Right kidney (tissue), 9 donors: ENCODE measurements at places on chromosomes 4 and X.

DNA sequence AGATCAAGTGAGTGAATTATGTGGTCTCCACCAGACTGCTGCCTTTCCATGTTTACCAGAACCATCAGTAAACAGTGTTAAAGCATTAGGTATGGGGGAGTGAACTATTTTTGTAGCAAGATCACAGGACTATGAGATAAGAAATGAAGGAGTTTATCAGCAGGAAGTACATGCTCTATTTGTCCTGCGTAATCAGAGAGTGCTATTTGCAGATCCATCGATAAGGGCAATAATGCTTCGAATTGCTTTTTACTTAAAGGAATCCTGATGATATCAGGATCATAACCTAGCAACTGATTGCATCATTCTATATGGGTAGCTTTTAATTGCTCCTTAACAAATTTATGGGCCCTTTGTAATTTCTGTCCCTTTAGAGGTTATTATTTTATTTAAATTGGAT, 57.1 kb downstream of the RBM46 start:
- no peak for DNase-seq

DNA sequence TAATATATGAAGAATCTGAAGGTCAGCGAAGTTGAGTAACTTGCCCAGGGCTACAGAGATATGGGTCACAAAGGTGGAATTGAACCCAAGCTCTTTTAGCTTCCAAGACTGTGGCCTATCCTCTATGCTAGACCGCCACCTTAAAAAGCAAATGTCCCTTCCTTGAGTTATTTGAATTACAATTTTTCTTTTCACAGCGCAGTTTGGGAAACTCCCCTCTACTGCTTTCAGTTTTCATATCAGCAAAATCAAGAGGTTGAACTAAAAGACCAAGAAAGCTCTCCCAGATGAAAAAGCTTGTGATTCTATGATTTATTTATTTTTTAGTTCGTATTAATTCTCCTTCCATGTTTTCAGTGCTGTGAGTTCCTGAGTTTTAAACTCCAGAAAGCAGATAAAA, 174.5 kb upstream of the C1QTNF7 start:
- no peak for DNase-seq

GRCh38 chr4:15873117-15873516, 65.4 kb downstream of the FGFBP1 start:
- no peak for DNase-seq

DNA sequence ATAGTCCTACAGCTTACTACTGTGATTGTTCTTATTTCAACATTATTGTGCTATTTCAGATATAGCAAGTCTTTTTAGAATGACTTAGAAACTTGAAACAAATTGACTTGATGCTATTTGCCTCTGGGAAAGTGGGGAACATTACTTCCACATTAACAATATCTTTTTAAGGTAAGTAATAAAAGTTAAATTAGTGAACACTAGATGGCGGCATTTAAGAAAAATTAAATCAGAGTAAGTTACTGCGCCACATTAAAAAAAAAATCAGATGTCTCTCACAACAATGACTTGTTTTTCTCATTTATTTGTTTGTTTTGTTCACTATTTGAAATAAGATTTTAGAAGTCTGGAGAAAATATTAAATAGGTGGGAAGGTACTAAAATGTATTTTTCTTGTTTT, 1026.9 kb upstream of the SLIT2 start:
- no peak for DNase-seq

DNA sequence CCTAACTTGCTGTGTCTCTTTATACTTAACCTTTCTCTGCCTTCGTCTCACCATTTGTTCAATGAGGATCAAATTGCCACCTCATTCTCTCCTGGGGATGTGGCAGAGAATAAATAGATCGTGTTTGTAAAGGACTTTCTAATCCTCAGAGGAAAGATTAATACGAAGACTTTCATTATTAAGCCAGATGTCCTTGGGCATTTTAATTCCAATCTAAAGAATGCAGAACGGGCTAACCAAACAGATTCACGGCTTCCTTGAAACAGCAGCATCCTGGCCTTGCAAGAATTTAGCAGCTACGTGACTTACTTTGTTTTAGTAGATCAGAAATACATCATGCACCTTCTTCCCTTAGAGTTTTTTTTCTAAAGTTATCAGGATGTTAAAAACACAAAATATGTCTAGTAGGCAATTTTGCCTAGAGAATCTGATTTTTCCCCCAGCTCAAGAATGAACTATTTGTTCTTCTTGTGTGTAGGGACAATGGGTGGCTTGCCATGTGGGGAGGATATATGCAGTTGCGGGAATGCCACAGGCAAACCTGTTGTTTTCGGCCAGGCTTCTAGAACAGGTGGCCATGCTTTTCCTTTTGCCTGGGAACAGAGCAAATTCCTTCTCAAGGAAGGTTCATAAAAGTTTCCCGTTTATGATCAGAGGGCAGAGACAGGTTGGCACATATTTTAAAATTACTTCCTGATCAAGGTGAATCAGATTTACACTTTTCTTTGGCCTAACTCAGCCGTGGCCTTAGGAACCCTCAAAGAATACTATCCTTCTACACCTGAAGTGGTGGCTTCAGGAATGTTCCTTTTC, 3.0 kb downstream of the MID1 start:
- no peak for DNase-seq

DNA sequence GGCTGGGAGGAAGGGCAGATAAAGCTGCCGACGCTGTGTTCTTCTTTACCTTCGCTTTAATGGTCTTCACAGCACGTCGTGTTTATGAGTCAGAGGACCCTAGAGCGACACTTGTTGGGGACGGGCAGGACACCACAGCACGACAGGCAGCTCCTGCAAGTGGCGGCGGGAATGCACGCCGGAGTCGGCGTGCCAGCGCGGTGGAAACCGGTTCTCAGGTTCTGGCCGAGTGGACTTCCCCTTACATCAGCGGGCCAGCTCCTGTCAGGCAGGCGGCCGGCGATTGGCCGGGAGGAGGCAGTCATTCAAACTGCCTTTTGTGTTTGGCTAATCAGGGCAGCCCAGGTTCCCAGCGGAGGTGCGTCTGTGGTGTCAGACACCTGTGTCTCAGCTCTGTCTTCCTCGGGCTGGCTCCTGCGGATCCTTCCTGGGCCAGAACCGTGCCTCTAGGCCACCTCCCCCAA, 150.9 kb downstream of the SHROOM3 start:
- DNase-seq: peak; percentile 84

DNA sequence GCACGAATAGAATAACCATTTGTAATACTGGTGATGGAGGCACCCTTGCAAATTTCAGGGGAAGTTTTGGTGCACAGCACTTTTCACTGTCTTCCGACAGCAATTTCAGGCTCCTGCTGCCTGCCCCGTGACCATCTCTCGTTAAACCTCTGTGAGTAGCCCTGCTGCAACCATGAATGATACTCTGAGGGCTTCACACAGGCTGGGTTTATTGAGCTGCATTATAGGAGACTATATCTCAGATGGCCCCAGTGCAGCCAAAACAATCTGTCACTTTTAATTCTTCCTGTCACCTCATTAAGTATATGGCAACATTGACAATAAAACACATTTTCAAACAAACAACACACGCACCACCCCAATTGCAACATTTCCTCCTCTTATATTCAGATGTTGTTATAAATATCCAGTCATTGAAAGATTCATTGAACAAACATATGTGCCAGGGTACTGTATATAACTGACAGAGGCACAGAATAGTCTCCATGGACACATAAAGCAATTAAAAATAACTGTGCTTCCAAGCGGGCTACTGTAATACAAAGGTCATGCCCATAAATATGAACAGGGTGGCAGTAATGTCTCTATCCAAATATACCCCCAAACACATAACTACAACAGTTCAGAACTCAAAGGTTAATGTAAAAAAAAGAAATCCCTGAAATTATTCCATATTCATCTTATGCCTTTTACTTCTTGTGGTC, 477.0 kb downstream of the GBA3 start:
- no peak for DNase-seq

GRCh38 chr4:101888472-101888871, 97.9 kb downstream of the BANK1 start:
- DNase-seq: no peak

DNA sequence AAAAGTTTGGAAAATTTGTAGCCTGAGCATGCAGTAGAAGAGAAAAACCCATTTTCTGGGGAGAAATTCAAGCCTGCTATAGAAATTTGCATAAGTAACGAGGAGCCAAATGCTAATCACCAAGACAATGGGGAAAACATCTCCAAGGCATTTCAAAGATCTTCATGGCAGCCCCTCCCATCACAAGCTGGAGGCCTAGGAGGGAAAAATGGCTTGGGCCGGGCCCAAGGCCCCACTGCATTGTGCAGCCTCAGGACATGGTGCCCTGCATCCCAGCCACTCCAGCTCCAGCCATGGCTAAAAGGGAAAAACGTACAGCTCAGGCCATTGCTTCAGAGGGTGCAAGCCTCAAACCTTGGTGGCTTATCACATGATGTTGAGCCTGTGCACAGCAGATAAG, 87.7 kb downstream of the SHROOM4 start:
- no peak for DNase-seq

- DNase-seq: no peak
These were observed 97.9 kb downstream of the COX18 start for GRCh38 chr4:72971572-72971971.

DNA sequence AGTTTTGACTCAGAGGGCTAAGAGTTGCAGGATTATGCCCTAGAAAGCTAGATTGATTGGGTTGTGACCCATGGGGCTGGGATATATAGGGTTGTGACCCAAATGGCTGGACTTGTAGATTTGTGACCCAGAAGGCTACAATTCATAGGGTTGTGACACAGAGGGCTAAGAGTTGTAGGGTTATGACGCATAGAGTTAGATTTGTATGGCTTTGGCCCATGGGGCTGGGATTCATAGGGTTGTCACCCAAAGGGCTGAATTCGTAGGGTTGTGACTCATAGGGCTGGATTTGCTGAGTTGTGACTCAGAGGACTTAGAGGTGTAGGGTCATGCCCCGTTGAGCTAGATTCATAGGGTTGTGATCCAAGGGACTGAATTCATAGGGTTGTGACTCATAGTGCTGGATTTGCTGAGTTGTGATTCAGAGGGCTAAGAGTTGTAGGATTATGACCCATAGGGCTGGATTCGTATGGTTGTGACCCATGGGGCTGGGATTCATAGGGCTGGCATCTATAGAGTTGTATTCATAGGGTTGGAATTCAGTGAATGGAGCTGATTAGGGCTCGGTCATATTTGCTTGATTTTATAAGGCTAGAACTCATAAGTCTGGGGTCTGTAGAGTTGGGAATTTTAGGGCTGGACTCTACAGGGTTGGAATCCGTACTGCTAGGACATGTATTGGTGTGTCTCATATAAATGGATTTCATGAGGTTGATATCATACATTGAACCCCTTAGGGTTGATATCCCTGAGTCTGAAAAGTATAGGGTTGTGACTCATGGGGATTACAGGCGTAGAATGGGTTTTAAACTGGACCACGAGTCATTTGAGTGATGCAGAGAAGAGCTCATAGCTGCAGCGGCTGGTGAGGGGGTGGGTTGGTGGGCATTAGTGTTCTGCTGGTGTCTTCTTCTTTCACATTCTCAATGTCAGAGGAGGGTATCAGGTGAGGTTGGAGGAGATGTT, 125.7 kb downstream of the CRLF2 start:
- no peak for DNase-seq

GRCh38 chrX:155900765-155901164, 19.6 kb downstream of the VAMP7 start:
- no peak for DNase-seq

DNA sequence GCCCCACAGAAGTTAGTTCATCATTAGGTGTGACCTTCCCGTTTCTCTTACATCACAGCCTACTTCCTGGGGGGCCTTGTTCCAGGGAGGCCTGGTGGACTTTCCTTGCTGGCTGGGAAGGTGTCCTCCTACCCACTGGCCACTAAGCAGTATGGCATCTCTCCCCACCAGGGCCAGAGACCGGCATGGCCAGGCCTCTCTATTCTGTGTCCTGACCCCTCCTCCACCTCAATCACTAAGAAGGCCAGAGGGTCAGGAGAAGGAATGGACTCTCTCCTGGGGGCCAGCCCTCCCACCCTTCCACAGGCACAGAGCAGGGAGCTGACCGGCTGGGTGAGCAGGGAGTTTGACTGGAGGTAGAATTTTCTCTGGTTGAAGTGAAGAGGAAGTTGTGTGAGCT, 81.9 kb downstream of the PJA1 start:
- no peak for DNase-seq

- DNase-seq: no peak
These were observed 121.0 kb downstream of the SORCS2 start for GRCh38 chr4:7313347-7313811.

- DNase-seq: no peak
These were observed 96.2 kb downstream of the RBM46 start for GRCh38 chr4:154877110-154877760.
